ENCODE measurements at places on chromosomes 11 and 22.
A peak's percentile ranks its signal among the peaks of the same experiment; 100 is the strongest.

GRCh38 chr11:117888139-117888566, 11.7 kb upstream of the FXYD6 start:
- no peak for DNase-seq

DNA sequence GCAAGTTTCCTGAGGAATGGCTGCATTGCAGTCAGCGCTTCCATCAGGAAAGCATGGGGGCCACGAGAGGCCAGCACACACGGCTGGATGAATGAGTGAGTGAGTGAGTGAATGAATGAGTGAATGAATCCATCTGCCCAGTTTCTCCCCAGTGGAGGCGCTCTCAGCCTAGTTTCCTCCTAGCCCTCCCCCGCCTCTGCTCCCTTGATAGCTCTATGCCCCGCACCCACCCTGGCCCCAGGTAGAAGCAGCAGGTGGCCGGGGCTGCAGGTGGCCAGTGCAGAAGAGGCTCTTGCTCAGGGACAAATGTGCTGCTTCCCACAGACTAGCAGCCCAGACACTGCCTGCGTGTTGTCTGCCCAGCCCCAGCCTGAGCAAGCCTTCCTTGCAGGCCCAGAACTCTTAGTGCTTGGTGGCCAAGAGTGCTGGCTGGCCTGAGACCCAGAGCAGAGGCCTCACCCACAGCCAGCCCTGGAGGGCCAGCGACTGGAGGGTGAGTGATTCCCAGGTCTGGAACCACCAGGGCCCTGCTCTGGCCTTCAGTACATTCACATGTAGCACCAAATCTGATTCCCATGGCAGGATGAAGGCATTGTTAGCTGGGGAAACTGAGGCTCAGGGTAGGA, 31.1 kb upstream of the PDGFB start:
- no peak for DNase-seq

DNA sequence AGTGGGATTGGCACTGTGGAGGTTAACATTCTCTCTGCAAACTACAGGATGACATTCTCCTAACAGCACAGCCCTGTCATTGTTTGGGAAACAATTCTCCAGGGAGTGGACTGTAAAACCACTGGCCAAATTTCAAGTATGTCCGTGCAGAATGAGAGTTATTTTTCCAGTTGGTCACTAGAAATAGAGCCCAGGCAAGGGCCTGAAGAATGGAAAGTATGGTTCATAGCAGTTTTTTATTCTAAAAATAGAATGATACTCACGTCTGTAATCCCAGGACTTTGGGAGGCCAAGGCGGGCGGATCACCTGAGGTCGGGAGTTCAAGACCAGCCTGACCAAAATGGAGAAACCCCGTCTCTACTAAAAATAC, 39.0 kb upstream of the CD44 start:
- no peak for DNase-seq

DNA sequence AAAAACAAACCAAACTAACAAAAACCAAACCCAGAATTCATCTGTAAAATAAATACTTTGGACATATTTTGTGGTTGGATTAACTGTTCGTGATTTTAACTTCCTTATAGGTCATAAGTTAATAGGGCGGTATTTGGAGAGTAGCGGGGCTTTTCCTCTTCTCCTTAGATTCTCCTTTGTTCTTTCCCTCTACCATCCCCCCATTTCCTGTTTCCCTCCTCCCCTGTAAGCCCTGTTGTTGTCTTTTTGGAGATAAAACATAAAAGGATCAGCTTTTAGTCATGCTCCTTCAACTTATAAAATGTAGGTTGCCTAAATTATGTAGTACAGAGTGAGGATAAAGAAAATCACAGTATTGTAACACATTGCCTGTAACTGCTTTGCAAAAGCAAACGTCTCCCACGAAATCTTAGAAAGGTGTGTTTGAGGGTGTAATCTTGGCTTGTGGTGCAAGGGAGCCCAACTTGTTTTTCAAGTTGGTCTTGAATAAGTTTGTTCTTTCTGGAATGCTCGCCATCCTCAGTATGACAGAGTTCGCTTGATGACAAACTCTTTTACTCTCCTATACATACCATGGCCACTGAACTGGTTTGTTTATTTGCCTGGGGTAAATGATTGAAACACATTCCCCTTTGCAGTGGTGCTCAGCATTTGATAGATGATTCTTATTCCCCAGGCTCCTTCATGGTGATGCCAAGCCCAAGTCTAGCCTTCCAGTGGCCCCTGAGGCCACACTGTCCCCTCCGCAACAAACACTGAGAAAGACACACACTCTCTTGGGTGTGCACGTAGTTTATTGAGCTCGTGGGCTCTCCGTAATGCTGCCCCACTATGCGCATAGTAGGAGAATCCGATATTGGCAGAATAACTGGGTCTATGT, 49.4 kb downstream of the TEAD1 start:
- DNase-seq: no peak

GRCh38 chr11:113796663-113797259, 17.2 kb downstream of the CLDN25 start:
- DNase-seq: peak; percentile 4

- no peak for DNase-seq
Measured at GRCh38 chr22:36816636-36817524, at the start of gene PVALB. Gene PVALB (minus strand): TSS chr22:36817035. CDS start chr22:36817005, 30 bp downstream.

DNA sequence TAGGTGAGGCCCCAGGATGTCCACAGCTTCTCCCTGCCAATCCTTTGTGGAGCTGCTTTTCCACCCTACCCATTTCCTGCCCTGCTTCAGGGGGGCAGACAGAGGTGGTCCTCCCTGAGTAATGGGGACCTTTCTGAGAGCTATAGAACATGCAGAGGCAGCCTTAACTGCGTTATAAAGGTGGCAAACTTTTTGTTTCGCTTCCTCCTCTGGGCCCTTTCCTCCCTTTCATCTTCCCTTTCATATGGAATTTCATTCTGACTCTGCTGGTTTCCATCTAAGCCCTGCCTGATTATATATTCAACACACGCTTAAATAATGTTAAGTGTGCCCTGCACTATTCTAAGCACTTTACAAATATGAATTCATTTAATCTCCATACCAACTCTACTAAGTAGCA, 169.3 kb upstream of the E2F8 start:
- no peak for DNase-seq

GRCh38 chr22:36775586-36775963, 344 bp downstream of the IFT27 start:
- DNase-seq: no peak

GRCh38 chr11:61811831-61812230, 5.0 kb downstream of the FADS1 start:
- DNase-seq: no peak

DNA sequence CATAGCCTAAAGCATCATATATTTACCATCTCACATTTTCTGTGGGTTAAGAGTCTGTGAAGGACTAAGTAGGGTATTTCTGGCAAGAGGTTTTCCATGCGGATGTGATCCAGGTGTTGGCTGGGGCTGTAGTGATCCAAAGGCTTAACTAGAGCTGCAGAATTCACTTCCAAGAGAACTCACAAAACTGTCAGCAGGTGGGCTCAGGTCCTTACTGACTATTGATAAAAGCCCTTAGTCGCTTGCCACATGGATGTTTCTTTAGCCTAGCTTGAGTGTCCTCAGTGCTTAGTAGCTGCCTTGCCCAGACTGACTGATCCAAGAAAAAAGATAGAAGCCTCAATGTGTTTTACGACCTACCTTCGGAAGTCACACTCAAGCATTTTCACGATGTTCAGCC, 250.8 kb downstream of the CNTN5 start:
- no peak for DNase-seq

- no peak for DNase-seq
Measured at GRCh38 chr11:31812383-31813381, 1.6 kb upstream of the PAX6 start.

DNA sequence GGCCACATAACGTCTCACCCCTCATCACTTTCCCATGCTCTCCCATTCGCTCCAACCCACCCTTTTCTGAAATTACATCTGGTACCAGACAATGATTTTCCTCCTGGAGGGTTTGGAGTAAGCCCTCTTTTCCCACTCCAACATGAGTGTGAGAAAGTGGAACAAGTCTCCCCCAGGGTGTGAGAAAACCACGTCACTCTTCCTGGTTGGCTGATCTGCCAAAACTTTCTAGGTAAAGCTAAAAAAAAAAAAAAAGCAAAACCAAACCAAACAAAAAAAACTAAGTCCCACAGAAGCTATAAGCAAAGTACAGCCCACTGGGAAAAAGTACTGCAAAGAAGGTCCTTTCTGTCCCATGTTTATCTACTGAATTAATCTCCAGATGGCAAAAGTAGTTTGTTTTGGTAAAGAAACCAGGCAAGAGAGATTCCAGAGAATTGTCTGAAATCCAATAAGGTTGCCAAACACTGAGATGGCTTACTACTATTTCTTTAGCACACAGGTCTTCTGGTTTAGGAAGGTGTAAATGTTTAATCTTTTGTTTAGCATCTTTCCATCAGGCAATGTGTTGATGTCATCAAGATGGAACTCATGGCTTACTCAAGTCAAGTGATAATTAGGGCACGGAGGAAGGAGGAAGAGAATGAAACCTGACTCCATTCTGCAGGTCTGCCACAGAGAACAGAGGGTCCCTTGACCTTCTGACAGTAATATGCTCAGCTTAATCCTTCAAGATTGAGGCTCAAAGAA, 395.6 kb downstream of the LARGE1 start:
- no peak for DNase-seq

- no peak for DNase-seq
Measured at GRCh38 chr11:69640260-69640994, 529 bp upstream of the CCND1 start.

GRCh38 chr22:29299136-29299900, 7.1 kb upstream of the GAS2L1 start:
- no peak for DNase-seq

Measured in CD14-positive monocyte (primary cell).